Naive thymus-derived CD4-positive, alpha-beta T cell (primary cell): ENCODE measurements at places on chromosomes 11 and 22. TPM values are rescaled to one million over a fixed set of nuclear protein-coding genes. Genes with fewer than 3 reads are reported as not detected.
A peak's percentile ranks its signal among the peaks of the same experiment; 100 is the strongest.

DNA sequence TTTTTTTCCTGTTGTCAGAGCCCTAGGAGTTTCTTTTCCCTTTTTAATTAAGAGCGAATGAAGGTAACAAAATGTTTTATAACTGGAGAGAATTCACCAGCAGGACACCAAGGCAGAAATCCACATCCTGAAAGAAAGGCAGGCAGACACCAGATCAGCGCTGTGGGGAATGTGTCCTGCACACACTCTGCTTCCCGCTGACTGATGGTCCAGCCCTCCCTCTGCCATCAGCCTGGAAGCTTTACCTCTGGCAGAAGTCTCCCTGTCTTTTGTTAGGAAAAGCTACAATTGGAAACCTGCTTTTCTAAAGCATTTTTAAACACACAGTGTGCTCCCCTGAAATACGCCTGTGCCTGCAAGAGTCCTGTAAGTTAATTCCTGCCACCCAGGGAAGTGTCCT lies 638.5 kb downstream of the NTM start:
- no peak for DNase-seq

- no peak for DNase-seq
These were observed 102.1 kb downstream of the MN1 start for GRCh38 chr22:27699383-27700019.

DNA sequence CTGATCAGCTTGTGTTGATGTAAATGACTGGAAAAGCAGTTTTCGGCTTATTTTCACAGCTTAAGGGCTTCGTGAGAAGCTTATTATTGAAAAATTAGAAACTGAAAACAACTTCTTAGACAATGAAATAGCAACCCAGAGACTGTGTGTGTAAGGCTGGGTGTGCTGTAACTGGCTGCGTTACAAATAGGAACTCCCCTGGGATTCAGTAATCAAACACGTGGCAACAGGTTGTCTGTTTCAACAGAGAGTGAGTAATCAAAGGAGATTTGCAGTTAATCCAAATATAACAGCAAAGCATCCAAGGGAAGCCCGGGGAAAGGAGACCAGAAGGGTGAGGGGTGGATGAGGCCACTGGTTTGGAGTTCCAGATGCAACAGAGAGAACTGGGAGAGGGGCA lies 19.2 kb downstream of the NTM start:
- DNase-seq: no peak

DNA sequence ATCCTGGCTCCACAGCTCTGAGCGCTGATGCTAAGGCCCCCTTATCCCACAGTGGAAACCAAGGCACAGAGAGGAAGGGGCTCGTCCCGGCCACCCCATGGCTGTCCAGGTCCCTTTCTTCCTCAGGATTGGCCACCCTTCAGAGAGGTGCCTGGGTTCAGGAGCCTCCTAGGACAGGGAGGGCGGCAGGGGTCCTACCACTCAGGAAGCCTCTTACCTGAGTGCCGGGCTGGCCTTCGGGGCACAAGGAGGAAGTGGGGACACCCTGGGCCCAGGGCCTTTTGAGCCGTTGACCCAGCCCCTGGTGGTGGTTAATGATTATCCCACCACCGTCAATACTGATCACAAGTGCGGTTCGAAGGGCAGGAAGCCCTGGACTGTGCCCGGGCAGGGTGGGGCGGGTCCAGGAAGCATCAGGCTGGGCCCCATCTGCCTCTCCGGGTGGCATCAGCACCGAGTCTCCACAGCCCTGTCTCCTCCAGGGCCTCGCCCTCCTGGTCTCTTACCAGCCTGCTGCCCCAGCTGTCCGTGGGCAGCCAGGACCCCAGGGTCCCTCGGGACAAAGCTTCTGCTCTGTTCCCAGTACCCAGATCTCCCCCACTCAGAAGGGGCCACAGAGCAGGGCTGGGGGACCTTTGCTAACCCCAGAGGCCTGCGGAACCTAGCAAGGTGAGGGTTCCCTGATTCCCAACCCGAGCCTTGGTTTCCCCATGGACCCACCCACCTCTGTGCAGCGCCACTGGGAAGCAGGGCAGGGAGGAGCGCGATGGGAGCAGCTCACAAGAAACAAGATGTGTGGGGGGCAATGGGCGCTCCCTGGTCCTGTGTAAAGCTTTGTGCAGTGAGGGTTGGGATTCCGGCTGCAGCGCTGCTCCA lies 15.0 kb upstream of the EHD1 start:
- no peak for DNase-seq

- DNase-seq: no peak
These were observed 23.8 kb upstream of the ALDH3B2 start for GRCh38 chr11:67698247-67698646.

- no peak for DNase-seq
These were observed 33.0 kb downstream of the PTPRJ start for GRCh38 chr11:48013269-48013901.

DNA sequence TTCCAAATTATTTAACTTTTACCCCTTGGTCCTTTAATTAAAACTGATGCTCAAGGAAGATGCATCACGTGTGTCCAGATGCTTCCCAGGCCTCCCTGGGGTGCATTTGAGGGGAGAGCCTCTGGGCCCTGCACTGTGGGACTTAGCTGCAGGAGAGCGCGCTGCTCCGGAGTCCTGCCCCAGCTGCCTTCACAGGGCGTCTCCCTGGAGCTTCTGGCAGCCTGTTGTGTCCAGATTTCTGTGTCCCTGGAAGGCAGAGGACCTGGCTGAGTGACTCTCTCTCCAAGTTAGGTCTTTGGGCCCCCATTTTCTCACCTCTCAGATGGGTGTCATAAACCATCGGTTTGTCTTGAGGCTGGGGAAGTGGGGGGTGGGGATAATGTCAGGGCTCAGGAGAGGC lies 3.0 kb downstream of the ARHGAP8 start:
- DNase-seq: no peak

- no peak for DNase-seq
These were observed 3.7 kb downstream of the OSBP start for GRCh38 chr11:59611570-59612565.

DNA sequence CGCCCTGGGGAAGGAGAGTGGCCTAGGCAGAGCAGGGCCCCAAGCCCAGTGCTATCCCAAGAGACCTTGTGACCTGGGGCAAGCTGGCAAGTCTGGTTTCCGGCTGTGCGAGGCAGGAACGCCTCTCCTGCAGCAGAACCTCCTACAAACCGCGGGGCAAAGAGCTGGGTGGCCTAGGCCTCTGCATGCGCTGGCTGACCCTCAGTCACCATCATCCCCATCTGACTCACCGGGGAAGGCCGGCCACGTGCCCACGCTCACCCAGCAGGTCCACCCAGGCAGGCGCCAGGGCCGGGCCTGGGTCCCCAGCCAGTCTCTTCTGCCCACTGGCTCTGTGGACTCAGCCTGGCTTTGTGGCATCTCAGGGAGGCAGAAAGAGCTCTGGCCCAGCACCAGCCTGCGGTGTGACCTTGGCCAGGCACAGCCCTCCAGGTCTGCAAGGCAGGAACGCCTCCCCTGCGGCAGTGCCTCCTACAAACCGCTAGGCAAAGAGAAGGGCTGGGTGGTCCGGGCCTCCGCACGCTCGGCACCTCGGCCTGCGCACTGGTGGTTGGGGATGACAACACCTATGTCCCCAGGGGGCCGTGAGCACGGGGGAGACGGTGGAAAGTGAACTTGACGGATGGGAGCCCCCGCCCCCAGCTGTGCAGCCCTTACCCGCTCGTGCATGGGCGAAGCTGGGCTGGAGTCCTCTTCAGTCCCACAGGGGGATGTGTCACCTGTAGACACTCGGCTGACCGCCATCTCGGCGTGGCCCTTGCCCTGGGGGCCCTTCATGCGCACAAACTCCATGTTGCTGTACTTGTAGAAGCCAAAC lies 38.2 kb downstream of the KIAA0930 start:
- DNase-seq: no peak

DNA sequence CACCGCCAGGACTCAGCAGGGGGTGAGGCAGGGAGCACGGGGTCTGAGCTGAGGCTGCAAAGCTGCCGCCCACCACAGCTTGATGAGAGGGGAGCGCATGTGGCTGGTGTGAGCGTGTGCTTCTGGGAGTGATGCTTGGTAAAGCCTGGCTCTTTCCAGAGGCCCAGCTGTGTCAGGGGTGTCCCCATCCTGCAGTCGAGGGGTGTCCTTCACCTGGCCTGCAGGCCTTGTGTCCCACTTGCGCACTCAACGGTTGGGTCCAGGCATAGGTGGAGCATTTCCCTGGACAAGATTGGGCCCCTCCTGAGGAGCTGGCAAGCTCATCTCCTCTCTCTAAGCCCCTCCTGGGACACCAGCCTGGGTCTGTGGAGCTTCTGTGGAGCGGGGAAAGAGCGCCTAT lies 273.9 kb downstream of the TBC1D22A start:
- DNase-seq: no peak

DNA sequence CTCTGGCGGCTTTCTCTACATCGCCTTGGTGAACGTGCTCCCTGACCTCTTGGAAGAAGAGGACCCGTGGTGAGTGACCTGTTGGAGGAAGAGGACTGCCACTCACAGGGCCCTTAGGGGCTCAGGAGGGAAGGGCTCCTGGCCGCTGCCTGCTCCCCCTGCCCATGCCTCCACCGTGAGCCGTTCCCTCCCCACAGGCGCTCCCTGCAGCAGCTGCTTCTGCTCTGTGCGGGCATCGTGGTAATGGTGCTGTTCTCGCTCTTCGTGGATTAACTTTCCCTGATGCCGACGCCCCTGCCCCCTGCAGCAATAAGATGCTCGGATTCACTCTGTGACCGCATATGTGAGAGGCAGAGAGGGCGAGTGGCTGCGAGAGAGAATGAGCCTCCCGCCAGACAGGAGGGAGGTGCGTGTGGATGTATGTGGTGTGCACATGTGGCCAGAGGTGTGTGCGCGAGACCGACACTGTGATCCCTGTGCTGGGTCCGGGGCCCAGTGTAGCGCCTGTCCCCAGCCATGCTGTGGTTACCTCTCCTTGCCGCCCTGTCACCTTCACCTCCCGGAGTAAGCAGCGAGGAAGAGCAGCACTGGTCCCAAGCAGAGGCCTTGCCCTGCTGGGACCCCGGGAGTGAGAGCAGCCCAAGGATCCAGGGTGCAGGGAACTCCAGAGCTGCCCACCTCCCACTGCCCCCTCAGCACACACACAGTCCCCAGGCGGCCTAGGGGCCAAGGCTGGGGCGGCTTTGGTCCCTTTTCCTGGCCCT lies 6.9 kb downstream of the SLC39A13 start:
- DNase-seq: no peak

GRCh38 chr11:81332276-81332675 lies 1401.4 kb downstream of the FAM181B start:
- DNase-seq: no peak

- DNase-seq: no peak
These were observed 6.0 kb downstream of the APOL1 start for GRCh38 chr22:36258701-36259614.

- no peak for DNase-seq
These were observed 2.5 kb downstream of the CHST1 start for GRCh38 chr11:45662665-45663485.

DNA sequence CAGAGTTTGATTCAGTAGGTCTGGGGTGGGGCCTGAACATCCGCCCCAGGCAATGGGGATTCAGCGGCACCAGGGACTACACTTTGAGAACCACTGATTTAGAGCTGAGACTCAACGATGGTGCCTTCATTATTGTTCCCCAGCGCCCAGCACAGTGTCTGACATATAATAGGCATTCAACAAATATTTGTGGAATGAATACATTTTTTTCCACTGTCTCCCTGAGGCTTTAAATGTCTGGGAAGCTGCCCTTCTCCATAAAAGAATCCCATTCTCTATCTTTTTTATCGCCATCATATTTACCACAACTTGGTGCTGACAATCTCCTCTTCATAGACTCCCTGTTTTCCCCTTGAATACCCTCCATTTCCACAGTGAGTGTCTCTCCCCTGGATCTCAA lies 23.6 kb upstream of the LMO2 start:
- DNase-seq: no peak

DNA sequence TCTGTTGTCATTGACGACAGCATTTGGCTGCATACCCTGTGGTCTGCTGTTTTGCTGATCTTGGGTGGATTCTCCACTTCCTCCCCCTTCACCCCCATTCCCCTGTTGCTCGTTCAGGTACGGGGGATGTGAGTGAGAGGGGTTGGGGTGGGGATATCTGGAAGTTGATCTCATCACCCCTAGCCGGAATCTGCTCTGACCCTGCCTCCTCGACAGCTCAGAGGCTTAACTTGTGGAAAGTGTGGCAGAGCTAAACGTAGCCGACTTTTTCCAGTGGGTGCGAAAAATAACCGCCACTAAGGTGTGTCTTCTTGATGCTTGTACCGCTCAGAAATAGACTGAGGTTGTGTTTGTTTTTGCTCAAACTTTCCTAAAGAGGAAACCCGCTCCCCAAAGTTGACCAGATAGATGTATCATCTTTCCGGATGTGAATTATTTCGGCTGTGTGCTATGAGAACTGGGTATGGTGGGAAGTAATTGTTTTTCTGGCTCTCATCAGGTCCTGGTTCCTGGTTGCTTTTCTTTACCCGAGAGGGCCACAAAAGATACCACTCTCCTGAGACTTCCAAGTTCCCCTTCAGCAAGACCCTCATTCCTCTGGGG lies 6.6 kb downstream of the ZBTB16 start:
- DNase-seq: no peak

- no peak for DNase-seq
These were observed 1278.0 kb upstream of the CNTN5 start for GRCh38 chr11:97742717-97743116.

DNA sequence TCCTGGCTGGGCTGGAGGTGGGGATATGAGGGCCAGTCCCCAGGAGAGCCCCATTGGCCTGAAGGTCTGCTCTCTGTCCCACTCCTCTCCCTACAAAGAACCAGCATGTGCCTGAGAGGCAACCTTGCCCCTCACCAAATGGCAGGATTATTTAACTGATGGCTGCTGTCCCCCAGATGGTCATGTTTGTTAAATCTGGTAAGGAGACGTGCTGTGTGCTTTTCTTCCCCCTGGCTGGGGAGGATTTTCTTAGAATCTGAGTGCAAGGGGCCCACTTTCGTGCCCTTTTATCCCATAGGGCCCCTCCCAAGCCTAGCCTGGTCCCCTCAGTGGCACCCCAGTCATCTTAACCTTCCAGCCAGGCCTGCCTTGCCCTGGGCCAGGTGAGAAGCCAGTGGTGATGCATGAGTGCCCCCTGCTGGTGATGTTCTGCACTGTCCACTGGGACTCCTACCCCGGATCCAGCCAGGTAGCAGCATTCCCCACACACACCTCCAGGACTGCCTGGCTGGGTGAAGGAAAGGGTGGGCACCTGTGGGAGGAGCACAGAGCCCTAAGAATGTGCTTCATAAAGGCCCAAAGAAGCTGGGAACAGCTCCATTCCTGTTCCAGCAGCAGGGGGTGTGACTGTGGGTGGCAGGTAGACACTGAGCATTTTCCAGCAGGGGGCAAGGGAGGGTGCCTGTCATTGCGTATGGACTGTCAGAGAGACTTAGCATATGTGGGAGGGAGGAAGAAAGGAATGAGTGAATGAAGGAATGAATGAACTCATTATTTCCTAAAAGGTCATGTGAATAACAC lies 28.9 kb downstream of the MFNG start:
- DNase-seq: peak; percentile 82

GRCh38 chr22:41885516-41885915 lies 29.4 kb downstream of the SHISA8 start:
- no peak for DNase-seq

The DCDC1 gene
- not detected in 2 replicates for total RNA-seq

The GUCY1A2 gene
- total RNA-seq: 0.22 TPM

The TSG101 gene
- 29.6 TPM for total RNA-seq
